ENCODE measurements at places on chromosomes 5 and 9.

DNA sequence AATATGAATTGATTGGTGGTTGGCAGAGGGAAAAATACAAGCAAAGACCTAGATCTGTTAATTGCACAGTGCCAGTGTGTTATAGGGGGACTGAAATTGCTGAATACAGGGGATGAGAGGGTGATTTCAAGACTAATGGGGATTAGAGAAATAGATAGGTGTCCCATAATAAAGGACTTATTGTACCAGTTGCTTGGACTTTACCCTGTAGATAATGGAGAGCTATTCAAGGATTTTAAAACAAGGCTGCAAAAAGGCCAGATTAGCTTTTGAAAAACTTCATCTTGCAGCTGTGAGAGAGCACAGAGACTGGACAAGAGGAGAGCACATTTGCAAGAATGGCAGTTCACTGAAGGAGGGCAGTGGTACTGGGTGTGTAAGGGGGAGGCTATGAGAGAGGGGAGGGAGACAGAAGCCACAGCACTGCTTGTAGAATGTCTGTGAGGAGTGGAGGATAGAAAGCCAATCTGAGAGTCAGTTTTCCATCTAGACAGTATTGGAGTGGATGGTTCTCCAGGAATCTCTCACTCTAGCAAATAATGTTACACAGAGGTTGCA, 28.8 kb upstream of the SCAMP1 start:
- DNase-seq = no peak

DNA sequence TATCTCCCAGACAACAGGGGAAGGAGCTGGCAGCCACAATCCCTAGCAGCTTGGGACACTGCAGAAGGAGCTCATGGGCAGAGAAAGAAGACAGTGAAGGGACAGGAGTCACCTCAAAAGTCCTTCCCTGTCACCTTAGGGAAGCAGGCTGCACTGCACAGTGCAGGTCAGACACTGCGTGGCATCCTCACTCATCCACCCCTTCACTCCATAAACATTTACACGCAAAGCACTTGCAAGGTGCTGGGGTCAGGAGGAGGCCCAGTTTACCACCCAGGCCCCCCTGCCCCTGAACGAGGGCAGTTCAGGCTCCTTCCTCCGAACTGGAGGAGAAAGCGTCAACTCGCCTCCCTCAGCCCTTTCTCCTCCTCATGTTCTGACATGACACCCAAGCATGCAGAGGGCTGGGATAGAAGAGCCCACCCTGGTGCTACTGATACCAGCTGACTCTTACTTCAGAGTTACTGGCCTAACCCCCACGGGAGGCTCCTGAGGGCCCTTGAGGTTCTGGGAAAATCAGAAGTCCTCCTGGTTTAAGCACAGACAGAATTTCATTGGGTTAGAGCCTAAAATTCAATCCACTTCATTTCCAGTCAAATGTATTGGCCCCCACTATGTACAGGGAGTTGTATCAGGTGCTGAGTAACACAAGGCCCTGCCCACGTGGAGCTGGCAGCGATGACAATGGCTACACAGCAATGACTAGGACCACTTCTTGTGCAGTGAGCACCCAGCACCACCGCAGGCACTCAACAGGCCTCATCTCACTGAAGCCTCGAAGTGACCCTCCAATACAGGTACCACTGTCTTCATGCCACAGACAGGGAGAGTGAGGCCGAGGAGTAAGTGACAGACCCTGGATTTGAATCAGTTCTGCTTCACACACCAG, 70.4 kb downstream of the RAPGEF1 start:
- DNase-seq = no peak

GRCh38 chr5:8418049-8418426, 549.1 kb downstream of the MTRR start:
- DNase-seq = no peak

DNA sequence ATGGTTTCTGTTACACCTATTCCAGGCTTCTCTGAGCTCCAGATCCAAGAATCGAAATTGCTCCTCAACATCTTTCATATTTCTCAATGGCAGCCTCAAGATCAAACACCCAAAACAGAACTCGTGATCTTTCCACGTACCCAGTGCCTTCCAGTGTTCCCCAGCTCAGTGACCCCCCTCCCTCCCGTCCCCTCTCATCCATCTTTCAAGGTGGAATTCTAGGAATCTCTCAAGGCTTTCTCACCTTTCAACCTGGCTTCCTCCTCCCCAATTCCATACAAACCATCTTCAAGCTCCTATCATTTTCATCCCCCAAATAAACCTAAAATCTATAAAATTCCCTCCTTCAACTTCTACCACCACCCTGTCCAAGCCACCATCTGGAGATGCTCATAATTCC, 615.3 kb downstream of the BNC2 start:
- no peak for DNase-seq

DNA sequence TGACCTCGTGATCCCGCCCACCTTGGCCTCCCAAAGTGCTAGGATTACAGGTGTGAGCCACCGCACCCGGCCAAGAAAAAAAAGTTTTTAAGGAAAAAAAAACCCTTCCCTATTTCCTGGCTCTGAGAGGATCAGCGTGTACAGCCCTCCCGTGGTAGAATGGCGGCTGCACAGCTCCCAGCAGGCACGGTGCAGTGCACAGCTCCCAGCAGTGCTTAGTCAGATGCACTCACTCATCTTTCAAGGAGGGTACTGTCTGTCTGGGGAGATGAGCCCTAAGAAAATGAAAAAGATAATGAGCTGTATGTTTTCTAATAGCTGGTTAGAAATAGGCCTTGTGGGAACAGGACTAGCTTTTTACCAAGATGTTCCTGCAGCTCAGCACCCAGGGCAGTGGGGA, 36.7 kb upstream of the SLC2A8 start:
- no peak for DNase-seq
